ENCODE measurements at places on chromosomes 16 and 17.

DNA sequence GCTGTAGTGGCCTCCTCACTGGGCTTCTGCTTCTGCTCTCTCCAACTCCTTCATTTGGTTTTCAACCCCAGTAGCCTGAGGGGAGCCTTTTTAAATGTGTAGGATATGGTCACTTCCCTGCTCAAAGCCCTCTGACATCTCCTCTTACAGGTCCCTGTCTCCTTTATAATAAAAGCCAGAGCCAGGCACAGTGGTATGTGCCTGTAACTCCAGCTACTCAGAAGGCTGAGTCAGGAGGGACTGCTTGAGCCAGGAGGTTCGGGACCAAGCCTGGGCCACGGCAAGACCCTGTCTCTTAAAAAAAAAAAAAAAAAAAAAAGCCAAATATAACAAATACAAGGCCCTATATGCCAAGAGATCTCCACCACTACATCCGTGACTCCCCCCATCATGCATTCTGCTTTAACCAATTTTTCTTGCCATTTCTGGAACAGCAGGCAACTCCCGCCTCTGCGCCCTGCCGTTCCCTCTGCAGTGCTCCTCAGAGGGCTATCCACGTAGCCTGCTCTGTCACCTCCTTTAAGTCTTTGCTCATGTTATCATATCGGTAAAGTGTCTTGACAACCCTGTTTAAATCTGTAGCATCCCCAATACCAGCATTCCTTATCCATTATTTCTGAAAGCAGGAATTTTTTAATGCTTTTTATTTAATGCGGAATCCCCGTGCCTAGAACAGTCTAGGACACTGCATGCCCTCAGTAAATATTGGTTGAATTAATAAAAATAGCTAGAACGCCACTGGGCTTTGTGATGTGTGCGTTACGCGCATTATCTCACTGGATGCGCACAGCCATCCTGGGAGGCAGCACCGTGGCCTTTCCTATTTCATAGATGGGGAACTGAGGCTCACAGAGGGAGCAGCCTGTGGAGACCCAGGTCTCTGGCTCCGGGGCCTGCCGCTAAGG, 9.5 kb downstream of the ZNF771 start:
- DNase-seq: no peak

DNA sequence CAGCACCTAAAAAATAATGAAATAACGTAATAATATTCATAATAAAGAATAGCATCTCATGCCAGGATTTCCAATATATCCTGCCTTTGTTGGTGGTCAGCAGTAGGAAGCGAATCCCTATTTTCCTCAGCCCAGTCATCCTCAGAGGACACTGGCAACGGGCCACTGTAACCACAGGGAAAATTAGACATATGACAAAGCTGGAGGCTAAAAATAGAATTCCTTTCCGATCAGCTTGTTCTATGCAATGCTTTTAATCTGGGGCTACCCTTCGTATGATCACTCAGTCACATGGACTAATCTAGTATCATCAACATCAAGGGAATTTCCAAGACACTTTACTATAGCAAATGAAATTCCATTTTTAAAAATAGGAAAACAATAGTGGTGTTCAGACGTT, 246.9 kb upstream of the KCNJ16 start:
- no peak for DNase-seq

DNA sequence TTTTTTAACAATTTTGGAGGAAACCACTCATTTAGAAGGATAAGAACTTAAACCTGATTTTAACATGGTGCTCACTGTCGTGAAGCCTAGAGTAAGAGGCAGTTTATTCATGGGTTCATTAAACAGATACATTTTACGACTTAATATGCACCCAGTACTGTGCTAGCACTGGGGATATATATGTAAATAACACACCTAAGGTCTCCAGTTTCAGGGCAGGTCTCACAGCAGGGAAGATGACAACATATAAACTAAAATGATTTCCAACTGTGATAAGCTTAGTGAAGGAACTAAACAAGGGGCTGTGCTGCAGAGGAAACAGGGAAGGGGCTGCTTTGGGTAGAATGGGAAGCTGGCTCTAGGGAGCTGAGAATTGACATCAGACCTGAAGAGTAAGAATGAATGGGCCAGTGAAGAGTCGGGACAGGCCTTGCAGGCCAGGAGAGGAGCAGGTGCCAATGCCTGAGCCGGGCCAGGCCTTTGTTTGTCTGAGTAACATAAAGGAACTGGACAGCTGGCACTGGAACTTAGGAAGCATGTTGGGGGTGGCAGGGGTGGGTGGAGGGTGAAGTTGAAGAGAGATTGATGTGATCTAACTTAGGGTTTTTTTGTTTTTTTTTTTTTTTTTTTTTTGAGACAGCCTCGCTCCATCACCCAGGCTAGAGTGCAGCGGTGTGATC, 12.1 kb downstream of the NT5M start:
- no peak for DNase-seq

GRCh38 chr16:23521037-23521743, 10.9 kb upstream of the GGA2 start:
- DNase-seq: no peak
